Fibroblast of lung (primary cell): ENCODE measurements at places on chromosomes 11 and 22. TPM values are rescaled to one million over a fixed set of nuclear protein-coding genes. Genes with fewer than 3 reads are reported as not detected.

CST6 gene
- total RNA-seq = 1.8 and 11.1 TPM in 2 replicates

B3GAT3 gene
- total RNA-seq = 29.1 and 30.8 TPM in 2 replicates

RTN4R gene
- total RNA-seq = 0.26 and 0.99 TPM in 2 replicates

C11orf87 gene
- total RNA-seq = not detected in 2 replicates

BTBD10 gene
- 75.8 and 83.9 TPM in 2 replicates for total RNA-seq

KCNQ1OT1 gene
- total RNA-seq = 1.3 and 1.8 TPM in 2 replicates

OR2AT4 gene
- total RNA-seq = not detected in 2 replicates

HEPACAM gene
- under 0.01 TPM in 1 of 2 replicates, not detected in the other for total RNA-seq
